Activated CD4-positive, alpha-beta T cell treated with anti-CD3 and anti-CD28 coated beads, Interleukin-2, amount 50 U/mL, for 1 hour (primary cell): ENCODE measurements at places on chromosomes 6 and 20.

DNA sequence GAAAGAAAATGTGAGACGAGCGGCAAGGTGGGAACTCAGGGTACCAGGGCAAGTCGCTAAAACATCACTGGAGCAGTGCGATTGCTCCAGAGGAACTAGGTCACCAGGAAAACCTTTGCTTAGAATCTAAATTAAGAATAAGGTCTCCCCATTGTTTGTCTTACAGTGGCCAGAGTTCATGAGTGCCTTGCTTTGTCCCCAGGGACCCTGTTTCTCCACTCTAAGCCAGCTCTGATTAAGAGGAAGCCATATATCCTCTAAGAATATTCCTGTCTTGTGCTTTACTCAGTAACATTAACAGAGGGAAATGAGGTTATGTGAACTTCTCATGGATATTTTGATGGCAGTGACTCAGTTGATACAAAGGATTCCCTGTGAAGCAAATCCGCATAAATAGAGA, 305.8 kb downstream of the CD83 start:
- DNase-seq, result no peak

DNA sequence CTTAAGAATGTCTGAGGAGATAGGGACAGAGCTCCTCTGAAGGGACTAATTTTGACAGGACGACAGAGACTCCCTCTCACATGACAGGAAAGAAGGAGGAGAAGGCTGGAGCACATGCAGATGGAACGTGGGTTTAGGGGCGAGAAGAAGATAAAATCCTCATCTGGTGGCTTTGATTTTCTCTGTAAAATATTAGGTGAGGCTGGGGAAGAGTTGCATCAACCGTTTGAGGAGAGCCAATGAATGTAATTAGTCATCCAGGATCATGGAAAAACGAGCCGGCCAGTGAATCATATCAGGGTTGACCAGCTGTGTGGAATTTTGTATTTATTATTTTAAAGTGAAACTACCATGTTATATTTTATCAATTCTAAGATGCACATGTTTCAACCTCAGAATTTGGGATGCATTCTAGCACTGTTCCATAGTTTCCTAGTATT, 46.9 kb upstream of the ADGRF4 start:
- DNase-seq, result no peak

DNA sequence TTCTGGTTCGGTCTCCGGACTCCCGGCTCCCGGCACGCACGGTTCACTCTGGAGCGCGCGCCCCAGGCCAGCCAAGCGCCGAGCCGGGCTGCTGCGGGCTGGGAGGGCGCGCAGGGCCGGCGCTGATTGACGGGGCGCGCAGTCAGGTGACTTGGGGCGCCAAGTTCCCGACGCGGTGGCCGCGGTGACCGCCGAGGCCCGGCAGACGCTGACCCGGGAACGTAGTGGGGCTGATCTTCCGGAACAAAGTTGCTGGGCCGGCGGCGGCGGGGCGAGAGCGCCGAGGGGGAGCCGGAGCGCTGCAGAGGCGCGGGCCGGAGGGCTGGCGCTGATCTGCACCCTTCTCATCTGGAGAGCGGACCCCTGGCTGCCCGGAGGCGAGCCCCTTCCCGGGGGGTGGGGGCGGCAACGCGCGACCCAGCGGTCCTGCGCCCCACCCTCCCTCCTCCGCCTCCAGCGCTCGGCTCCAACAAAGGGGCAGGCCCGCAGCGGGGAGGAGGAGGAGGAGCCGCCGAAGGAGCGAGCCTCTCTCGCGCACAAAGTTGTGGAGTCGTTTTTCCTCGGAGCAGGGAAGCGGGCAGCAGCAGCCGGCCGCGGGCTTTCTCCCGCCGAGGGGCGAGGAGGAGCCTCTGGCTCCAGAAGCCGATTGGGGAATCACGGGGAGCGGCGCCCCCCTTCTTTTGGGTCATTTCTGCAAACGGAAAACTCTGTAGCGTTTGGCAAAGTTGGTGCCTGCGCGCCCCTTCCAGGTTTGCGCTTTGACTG, at the start of gene UTRN:
TSS of gene UTRN (plus strand) at position 553 of the 765 bp plus-strand sequence. CDS start 6,494 bp downstream, outside the sequence.
- peak; percentile 20 for DNase-seq

GRCh38 chr20:15921930-15922329, 651.3 kb downstream of the KIF16B start:
- DNase-seq, result no peak

GRCh38 chr6:165837948-165838745, 175.1 kb upstream of the PDE10A start:
- no peak for DNase-seq

GRCh38 chr6:27753668-27754407, 158.4 kb downstream of the OR2B2 start:
- peak; percentile 53 for DNase-seq

DNA sequence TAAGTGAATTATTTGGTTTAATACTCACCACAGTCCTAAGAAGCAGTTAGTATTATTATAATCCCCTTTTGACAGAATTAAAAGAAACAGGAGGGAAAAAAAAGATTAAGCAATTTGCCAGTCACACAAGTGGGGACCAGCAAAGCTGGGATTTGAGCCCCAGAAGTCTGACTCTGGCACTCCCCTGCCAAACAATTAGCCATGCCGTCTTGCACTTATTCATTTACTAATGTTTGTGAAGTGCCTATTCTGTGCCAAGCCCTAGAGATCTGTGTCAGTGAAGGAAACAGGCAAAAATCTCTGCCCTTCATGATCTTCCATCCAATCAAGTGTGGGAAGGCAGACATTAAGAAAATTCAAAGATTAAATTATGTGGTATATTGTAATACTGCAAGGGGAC, 126.0 kb upstream of the TOP1 start:
- DNase-seq, result no peak

DNA sequence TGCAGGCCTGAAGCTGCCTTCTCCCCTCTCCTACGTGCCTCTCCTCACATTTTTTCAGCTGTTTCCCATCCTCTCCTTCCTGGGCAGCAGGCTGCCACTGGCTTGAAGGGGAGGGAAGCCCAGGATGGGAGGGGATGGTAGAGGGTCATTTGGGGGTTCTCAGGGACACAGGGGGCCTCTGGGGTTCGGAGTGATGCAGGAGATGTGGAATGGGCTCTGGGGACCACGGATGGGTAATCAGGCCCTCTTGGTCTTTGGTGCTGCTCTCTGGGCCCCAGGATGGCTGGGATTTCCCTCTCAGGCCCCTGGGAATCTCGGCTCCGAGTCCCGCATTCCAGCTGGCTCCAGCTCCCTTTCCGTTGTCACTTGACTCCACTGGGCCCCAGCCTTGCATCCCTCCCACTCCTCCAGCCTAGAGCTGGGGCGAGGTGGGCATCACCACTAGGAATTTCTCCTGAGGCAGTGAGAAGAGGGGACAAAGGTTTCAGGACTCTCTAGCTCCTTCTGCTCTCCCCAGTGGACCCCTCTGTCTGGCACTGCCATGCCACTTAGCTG, 2.0 kb upstream of the DDR1 start:
- no peak for DNase-seq

DNA sequence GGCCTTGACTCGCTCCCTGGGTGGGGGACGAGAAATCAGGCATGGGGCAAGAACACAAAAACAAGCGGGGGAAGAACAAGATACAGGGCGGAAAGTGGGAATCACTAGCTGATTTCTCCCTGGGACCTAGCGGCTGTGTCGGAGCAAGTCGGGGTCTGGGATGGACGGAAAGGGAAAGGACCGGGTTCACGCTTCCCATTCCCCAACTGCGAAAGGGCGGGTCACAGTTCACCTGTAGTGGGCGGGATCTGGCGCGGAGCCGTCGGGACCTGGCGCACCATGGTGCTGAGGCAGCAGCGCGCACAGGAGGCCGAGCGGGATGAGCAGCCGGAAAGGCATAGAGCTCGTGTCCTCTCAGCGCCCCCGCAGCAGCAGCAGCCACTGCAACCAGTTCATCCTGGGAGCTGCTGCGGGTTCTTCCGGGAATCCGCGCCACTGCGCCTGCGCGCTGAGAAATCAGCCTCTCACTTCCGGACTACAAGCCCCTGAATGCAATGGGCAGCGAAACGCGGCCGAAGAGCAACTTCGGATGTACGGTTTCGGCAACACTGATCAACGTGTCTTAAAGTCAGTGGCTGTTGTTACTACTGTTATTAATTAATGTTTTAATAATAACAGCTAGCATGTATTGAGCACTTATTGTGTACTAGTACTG, at the start of gene EDEM2:
TSS of gene EDEM2 (minus strand) at position 417 of the 655 bp plus-strand sequence. CDS start at position 339, 78 bp downstream.
- DNase-seq, result peak; percentile 90

DNA sequence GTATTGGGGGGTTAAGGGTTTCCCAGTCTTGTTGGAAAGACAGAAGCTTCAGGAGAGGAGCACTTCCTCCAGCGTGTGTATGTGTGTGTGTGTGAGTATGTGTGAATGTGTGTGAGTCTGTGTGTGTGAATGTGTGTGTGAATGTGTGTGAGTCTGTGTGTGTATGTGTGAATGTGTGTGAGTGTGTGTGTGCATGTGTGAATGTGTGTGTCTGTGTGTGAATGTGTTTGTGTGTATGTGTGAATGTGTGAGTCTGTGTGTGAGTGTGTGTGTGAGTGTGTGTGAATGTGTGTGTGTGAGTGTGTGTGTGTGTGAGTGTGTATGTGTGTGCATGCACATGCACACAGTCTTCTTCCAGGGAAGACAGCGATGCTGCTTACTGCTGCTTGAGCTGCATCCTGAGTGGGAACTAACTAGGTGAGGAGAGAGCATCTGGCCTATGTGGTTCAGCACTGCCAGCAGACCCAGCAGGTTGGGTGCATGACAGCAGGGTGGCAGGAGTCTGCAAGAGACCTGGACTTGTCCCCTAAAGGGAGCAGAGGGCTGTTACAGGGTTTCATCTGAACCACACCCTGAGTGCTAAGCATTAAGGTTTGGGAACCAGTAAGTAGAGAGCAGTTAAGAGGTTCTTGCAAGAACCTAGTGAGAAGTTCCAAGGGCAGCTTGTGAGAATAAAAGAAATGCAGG, 22.7 kb upstream of the CCND3 start:
- DNase-seq, result no peak

- DNase-seq, result no peak
Measured at GRCh38 chr6:15090145-15090579, 155.7 kb upstream of the JARID2 start.

GRCh38 chr6:73640179-73640750, 13.5 kb downstream of the SLC17A5 start:
- DNase-seq, result no peak

DNA sequence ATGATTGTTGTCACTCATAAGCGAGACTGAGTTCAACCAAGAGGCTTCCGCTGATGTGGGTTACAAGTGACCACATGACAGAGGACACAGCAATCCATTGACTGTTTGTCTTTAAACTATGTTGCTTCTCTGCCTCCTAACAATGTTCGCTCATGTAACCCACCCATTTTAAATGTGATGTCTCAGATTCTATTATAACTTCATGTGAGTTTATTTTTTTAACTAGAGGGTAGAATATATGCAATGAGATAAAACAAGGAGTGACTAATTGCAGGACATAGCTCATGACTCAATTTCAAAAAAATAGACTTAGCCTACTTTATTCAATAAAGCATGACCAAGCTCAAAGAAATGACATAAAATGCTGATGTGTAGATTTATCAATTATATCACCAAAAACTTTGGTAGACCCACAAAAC, 119.2 kb upstream of the SASH1 start:
- no peak for DNase-seq

- DNase-seq, result no peak
Measured at GRCh38 chr6:29547573-29547972, 12.0 kb downstream of the UBD start.

DNA sequence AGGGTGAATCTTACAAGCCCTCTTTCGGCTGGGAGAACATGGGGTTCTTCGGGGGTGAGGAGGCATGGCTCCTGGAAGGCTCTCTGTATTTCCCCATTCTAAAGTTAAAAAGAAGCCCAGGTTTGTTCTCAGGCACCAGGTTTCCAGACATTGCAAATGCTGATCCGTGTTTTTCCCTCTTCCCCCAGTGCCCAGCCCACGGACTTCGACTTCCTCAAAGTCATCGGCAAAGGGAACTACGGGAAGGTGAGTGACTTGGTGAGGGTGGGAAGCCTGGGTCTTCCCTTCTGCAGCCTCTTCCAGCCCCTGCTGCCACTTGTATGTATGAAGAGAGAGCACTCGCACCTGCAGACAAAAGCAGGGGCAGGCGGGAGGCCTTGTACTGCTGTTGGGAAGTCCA, 8.7 kb downstream of the SGK2 start:
- no peak for DNase-seq

- DNase-seq, result no peak
Measured at GRCh38 chr6:128464790-128465189, 55.6 kb downstream of the PTPRK start.

- DNase-seq, result peak; percentile 64
Measured at GRCh38 chr6:5030596-5031136, 26.8 kb upstream of the RPP40 start.

DNA sequence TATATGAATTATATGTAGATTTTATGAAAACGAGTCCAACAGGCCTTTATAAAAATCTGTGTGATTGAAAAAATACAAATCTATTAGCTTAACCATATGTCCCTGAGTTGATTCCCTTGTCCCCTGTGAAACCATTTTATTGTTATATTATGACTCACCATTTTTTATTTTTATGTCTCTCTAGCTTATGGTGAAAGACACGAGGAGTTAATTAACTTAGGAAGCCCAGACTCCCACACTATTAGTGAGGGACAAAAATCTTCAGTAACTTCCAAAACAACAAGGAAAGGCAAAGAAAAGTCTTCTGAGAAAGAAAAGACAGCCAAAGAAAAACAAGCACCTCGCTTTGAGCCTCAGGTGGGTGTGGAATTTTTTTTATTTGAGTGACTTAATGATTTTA, 183.1 kb downstream of the ADGB start:
- no peak for DNase-seq

GRCh38 chr6:108955329-108955949, 107.2 kb downstream of the ARMC2 start:
- DNase-seq, result no peak

DNA sequence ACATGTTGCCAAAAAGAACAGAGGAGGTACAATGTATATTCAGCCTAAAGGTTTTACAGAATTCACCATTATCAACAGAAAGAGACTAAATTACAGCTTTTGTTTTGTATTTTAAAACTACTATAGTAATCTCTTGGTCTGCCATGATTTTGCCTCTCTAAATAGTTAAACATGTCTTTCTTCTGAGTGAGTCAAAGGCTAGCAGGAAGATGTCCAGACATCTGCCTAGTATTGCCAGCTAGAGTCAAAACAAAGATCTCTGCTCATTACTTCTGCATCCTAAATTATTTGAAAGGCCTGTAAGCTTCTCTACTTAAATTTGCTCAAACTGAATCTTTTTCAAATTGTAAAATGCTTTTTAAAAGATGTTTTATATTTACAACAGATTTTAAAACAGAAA, 8.8 kb downstream of the ASF1A start:
- no peak for DNase-seq

GRCh38 chr20:13717631-13718044, 67.1 kb downstream of the ESF1 start:
- no peak for DNase-seq

DNA sequence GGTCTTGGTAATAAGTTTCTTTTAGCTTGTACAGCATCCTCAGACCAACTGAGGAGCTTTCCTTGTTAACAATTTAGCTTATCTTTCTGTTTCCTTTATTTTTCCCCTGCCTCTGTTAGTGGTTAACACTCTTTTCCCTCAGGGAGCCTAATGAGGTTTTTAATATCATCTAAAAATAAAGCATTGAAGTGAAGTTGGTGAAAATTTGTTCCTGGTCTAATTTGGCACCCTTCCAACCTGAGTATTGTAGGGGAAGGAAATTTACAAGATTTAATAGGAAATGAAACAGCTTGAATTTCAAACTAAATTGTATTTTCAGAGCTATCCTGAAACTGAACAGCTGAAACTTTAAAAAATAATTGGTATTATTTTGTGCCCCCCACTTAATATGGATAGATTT, 28.1 kb upstream of the VAPB start:
- DNase-seq, result no peak

GRCh38 chr20:58498470-58499068, 16.6 kb downstream of the APCDD1L start:
- no peak for DNase-seq
